Hematopoietic multipotent progenitor cell (in vitro differentiated cells): ENCODE measurements at places on chromosomes 5 and 9. TPM values are rescaled to one million over a fixed set of nuclear protein-coding genes. Genes with fewer than 3 reads are reported as not detected.

Gene NAIP
- 9.7 TPM for total RNA-seq

Gene ECSCR
- total RNA-seq = not detected

Gene DPYSL3
- total RNA-seq = 45.2 TPM

Gene FAM221B
- total RNA-seq = not detected

Gene HTR4
- total RNA-seq = under 0.01 TPM

Gene UTP15
- total RNA-seq = 31.0 TPM

Gene NPDC1
- total RNA-seq = 51.2 TPM

Gene ANKRD34B
- under 0.01 TPM for total RNA-seq

GRCh38 chr5:111511174-111511830 is 1.0 kb downstream of the STARD4 start:
- DNase-seq = no peak

DNA sequence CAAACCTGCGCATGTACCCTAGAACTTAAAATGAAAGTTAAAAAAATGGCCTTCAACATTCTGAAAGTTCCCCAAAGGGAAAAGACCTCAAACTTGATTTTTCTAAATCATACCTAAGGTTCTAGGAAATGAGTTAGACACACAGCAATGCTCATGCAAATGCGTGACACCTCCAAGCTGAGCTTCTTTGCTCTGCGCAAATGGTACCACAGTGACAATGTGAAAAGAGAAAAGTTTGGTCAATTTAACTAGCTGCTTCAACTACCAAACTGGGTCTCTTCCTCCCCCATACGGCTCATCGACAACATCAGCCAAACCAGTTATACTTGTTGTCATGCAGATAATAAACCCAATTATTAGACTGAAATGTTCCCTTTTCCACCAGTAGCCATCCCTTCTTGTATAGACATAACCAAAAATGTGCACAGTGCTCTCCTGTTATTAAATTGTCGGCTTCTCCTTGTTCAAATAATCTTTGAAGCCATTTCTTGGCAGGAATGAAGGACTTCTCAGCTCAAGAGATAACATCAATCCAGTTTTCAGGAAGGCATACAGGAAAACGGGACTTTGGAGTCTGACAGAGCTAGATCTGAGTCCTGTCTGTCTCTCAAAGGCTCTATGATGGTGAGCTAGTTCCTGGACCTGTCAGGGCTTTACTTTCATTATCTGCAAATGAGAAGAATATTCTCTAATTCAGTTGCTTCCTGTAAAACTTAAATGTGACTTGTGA is 185.6 kb upstream of the NR3C1 start:
- DNase-seq = no peak

- DNase-seq = no peak
Measured at GRCh38 chr5:68780299-68780955, 313.4 kb upstream of the SLC30A5 start.

GRCh38 chr5:10577371-10578292 is 13.8 kb downstream of the ANKRD33B start:
- DNase-seq = no peak

GRCh38 chr9:4820168-4820567 is 27.4 kb downstream of the RCL1 start:
- DNase-seq = no peak

GRCh38 chr9:82410306-82410705 is 421.7 kb downstream of the SPATA31D1 start:
- DNase-seq = no peak

DNA sequence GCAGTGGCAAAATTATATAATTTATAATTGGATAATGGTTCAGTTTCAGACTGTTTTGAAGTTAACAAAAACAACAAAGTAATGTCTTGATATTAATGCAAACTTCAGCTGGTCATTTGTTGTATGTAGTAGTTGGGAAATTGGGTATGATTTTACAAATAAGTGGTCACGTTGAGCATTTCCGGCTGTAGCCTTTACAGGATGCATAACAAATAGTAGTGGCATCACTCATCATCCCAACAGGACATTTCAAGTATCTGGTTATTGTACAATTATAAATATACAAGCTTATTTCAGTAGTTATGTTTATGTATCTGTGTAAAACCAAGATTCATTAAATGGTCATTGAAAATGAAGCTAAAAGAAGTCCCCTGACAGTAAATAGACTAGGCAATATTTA is 72.9 kb downstream of the SMIM15 start:
- DNase-seq = no peak

GRCh38 chr9:33880211-33881089 is 63.5 kb downstream of the UBE2R2 start:
- no peak for DNase-seq

DNA sequence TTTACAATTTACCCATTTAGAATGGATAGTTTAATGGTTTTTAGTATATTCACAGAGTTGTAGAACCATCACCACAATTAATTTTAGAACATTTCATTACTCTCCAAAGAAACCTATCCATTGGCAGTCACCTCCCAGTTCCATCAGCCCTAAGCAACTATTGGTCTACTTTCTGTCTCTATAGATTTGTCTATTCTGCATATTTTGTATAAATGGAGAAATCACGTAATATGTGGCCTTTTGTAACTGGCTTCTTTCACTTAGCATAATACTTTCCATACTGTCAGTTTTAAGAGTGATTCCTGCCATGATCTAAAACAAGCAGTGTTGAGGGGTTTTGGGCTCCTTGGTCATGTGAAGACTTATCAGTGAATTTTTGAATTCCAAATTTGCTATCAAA is 12.7 kb downstream of the OCLN start:
- no peak for DNase-seq

GRCh38 chr5:107951309-107951708 is 280.6 kb upstream of the EFNA5 start:
- no peak for DNase-seq

- DNase-seq = no peak
Measured at GRCh38 chr5:81350507-81350906, 43.4 kb downstream of the ACOT12 start.

DNA sequence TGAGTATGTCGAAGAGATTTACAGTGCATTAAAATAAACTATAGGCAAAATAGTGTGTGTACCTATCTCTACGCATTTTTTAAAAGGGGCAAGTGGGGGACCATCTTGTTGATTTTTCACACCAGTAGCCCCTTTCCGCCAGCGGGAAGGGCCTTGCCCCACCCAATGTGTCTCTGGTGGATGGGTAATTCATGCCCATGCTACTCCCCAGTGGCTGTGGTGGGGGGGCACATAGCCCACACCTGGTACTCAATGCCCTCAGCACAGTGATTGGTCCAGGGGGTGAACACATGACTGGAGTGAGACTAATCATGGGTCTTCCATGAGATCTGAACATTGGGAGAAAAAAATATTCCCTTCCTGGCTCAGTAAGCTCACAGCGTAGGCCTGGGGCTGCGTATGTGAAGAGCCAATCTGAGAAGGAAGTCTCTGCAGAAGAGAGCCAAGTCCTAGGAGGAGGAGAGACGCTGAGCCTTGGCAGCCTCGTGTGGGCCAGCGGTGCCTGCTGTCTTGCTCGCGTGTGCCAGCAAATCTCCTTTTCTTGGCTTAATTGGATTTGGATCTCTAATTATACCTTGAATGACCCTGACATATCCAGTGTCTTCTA is 103.4 kb downstream of the ADAMTS2 start:
- no peak for DNase-seq
